ENCODE measurements at places on chromosomes 2 and 18.

DNA sequence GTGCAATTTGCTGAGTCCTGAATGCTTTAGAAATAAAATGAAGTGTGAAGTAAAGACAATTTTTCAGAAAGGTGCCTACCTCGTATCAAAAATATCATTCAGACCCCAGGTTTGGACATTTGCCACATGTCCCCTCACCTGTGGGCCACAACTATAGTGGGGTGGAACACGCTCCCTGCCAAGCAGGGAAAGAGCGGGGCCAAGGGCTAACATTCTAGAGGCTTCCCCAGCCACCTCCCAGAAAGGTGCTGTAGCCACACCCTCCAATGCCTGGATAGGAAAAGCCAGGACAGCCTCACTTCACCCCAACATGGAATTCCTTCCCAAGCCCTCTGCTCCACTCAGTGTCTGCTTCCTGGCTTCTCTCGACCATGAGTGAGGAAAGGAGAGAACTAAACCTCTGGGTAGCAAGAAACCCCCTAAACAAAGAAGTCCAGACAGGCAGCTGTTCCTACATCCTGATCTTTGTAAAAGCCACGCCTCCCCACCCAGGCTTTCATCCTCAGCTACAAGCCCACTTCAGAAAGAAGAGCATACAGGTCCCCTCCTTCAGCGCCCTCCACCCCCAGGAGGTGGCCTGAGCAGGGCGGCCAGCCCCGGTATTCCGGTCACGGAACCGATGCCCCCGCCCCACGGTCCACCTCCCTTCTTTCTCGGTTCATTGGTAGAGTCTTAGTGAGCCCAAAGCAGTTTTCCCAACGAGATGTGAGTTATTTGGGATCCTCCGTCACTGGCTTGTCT, 2.1 kb downstream of the COL6A3 start:
- no peak for DNase-seq

- no peak for DNase-seq
Observed at GRCh38 chr2:28370354-28370753, 22.3 kb upstream of the FOSL2 start.

DNA sequence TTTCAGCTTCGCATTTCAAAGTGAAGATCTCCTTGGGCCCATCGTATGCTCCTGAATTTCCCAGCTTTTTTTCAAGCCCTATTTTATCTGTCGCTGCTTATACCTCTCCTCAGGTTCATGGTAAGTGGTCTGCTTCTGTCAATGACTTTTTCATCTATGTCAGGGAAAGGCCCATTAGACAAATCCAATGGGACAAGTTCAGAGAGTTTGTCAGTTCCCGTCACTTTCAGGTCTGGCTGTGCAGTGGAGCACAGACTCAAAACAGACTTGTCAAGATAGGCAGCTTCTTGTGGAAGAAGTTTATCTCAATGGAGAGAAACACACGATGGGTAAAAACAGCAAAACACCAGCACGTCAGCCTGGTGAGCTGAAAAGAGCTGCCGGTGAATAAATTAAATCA, 100.9 kb upstream of the KLF7 start:
- no peak for DNase-seq

DNA sequence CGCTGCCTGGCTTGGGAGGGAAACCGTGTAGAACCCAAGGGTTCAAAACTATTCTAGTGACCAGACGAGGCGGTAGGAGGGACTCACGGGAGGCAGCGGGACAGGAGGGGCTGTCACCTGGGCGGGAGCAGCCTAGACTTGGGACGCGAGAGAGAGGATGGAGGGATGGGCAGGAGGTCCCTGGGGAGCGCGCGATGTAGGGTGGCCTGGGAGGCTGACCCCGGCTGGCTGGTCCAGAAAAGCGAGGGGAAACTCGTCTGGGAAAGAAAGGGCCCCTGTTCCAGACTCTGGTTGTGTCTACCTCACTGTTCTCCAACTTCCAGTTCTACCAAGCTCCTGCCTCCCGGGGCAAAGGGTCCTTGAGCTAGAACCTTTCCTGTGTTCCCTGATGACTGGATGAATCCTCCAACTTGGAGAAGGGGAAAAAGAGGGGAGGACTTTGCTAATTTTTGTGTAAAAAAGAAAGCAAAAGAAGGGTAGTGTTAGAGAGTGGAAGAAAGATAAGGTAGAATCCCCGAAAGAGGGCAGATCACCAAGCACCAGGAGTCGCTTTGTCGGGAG, 1.4 kb downstream of the DOK6 start:
- no peak for DNase-seq

- no peak for DNase-seq
Observed at GRCh38 chr18:34977838-34978532, 63.2 kb upstream of the MAPRE2 start.

DNA sequence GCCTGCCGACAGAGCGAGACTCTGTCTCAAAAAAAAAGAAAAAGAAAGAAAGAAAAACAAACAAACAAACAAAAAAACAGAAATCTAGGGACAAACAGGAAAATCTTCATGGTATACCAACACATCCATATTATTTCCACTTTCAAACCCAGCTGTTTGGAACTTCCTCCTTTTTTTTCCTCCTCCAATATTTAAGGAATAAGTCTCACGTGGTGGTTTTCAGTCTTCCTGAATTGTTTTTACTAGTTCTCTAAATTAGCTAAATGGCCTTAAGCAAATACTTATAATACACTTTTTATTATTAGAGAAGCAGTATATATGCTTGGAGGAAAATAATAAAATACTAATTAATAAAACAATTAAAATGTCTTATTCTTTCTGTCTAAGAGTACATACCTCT, 48.7 kb upstream of the GLS start:
- no peak for DNase-seq

GRCh38 chr18:22180722-22181121, 11.3 kb downstream of the GATA6 start:
- DNase-seq, result no peak

DNA sequence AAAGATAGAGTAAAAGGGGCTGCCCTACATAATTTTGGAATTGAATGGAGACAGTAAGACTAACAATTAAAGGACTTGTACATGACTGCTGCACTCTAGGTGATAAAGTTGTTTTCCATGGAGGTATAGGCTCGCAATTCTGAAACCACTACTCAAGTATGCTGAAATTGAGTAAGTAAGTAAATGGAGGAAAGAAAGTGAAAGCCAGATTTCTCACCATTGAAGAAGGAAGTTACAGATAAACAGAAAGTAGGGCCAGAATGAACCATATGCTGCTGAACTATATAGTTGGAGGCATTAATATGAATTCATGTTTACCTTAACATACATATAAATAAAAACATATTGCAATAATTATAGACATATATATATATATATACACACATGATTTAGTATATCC, 225.7 kb upstream of the ST6GAL2 start:
- no peak for DNase-seq

GRCh38 chr2:85802354-85803103, 48.7 kb downstream of the ATOH8 start:
- DNase-seq, result no peak
